CD4-positive, alpha-beta T cell treated with Interleukin-6 for 4 hours (primary cell): ENCODE measurements at places on chromosomes 1 and 21.

DNA sequence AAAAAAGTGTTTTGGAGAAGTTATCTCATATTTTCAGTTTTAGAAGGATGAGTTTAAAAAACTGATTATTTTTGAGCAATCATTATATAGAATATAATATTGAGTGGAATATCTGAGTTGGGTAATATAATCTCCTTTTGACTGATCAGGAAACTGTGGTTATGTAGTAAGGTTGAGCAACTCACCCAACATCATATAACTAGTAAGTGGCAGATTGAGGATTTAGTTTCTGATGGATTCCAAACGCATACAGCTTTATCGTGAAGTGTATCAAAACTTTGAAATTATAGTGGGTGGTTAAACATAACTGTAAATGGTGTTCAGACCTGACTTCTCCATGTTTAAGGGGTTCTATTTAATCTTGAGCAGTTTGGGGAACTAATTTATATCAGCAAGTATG lies 98.6 kb downstream of the OLFM3 start:
- no peak for DNase-seq

GRCh38 chr21:36015045-36015444 lies 45.3 kb downstream of the SETD4 start:
- DNase-seq = no peak

GRCh38 chr1:185152187-185152767 lies 4.5 kb downstream of the TRMT1L start:
- DNase-seq = no peak

- no peak for DNase-seq
Measured at GRCh38 chr21:35063428-35064172, 14.5 kb upstream of the RUNX1 start.

GRCh38 chr1:170388489-170388888 lies 143.5 kb upstream of the GORAB start:
- no peak for DNase-seq

DNA sequence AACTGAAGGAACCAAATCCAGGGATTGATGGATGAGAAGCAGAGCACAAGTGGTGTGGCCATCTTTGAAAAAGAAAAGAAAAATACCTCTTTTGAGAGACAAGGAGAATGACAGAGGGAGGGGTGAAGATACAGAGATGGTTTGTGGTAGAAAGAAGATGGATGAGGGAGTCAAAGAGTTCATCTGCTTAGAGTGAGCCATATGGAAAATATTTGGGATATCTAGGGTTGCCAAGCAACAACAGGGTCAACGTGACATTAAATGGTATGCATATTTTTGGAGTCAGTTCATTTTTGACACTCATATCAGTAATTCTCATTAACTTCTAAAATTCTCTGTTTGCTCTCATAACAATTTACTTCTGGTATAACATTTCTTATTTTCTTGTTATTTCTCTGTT lies 50.7 kb downstream of the MACF1 start:
- no peak for DNase-seq

GRCh38 chr1:161838362-161838761 lies 72.2 kb downstream of the ATF6 start:
- no peak for DNase-seq

DNA sequence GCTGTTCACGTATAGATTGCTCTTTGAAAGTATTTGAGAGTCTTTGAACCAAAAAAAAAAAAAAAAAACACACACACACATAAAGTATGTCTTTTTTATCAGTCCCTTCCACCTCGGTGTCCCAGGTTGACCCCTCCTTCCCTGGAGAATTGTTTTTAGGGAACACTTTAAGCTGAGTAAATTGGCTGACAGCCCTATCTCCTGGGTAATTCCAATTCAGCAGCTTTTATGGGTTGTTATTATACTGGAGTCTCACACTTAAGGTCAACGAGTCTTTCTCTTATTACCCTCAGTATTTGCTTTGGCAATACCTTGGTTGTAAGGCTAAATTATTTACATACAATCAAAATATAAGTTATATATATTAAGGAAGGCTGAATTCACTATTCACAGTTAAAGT lies 69.4 kb downstream of the SLC30A10 start:
- DNase-seq = no peak

DNA sequence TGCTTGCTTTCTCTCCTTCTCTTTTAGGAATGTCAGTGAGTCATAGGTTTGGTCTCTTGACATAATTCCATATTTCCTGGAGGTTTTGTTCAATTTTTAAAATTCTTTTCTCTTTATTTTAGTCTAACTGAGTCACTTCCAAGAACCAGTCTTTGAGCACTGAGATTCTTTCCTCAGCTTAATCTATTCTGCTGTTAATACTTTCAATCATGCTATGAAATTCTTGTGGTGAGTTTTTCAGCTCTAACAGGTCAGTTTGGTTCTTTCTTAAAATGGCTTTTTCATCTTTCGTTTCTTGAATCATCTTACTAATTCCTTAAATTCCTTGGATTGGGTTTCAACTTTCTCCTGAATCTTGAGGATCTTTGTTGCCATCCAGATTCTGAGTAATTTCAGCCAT lies 321.0 kb downstream of the PTBP2 start:
- no peak for DNase-seq

GRCh38 chr1:109901524-109902145 lies 9.0 kb upstream of the CSF1 start:
- peak; percentile 17 for DNase-seq

DNA sequence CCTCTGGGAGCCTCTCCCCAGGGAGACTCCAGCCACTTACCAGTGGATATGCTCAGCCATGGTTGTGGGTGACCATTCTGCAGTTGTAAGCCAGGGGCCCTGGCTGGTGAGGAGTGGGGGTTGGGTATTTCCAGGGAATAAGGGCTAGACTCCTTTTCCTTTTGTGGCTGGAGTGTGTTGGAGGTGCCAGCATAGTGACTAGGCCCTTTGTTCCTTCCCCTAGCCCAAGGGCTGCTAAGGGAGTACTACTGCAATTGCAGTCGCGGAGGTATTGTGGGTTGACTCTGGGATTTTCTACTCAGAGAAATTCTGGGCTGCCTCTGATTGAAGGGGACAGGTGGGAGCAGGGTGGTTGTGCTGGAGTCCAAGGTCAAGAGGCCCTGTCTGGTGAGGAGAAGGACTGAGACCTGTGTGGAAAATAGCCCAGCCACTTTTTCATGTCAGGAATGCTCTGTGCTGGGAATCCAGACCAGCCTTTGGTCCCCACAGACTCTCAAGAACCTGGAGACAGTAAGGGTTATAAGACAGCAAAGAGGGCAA lies 43.1 kb downstream of the MROH9 start:
- DNase-seq = no peak
